ENCODE measurements at places on chromosomes 1 and 21.
A peak's percentile ranks its signal among the peaks of the same experiment; 100 is the strongest.

DNA sequence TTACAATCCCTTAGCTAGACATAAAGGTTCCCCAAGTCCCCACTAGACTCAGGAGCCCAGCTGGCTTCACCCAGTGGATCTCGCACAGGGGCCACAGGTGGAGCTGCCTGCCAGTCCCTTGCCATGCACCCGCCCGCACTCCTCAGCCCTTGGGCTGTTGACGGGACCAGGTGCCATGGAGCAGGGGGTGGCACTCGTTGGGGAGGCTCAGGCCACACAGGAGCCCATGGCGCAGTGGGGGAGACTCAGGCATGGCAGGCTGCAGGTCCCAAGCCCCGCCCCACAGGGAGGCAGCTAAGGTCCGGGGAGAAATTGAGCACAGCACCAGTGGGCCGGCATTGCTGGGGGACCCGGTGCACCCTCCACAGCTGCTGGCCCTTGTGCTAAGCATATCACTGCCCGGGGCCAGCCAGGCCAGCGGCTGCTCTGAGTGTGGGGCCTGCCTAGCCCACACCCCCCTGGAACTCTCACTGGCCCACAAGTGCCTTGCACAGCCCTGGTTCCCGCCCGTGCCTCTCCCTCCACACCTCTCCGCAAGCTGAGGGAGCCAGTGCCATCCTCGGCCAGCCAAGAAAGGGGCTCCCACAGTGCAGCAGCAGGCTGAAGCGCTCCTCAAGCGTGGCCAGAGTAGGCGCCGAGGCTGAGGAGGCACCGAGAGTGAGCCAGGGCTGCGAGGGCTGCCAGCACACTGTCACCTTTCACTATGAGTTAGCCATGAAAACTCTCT lies 117.8 kb downstream of the LIPI start:
- DNase-seq, result no peak

GRCh38 chr21:37224861-37225839 lies 42.0 kb downstream of the VPS26C start:
- no peak for DNase-seq

DNA sequence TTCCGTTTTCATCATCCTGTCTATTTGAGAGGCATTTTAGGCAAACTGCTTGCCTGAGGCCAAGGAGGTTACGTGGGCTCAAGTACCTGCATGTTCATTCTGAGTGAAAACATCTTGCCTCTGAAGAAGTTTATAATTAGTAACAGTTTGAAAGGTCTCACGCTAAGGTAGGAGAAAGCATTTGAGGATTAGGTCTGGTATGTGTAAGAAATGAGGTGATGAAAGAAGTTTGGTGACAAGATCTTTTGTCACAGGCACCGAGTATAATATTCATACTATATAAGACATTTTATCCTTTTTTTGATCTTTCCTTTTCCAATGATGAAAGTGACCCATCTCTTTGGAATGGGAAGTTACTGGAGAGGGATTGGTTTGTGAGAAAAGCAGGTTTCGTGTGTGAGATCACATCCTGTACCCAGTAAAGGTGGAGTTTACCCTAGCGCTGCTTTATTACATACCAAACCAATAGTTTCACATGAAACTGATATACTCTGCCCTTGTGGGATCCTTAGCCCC lies 98.7 kb upstream of the PDC start:
- DNase-seq, result no peak

DNA sequence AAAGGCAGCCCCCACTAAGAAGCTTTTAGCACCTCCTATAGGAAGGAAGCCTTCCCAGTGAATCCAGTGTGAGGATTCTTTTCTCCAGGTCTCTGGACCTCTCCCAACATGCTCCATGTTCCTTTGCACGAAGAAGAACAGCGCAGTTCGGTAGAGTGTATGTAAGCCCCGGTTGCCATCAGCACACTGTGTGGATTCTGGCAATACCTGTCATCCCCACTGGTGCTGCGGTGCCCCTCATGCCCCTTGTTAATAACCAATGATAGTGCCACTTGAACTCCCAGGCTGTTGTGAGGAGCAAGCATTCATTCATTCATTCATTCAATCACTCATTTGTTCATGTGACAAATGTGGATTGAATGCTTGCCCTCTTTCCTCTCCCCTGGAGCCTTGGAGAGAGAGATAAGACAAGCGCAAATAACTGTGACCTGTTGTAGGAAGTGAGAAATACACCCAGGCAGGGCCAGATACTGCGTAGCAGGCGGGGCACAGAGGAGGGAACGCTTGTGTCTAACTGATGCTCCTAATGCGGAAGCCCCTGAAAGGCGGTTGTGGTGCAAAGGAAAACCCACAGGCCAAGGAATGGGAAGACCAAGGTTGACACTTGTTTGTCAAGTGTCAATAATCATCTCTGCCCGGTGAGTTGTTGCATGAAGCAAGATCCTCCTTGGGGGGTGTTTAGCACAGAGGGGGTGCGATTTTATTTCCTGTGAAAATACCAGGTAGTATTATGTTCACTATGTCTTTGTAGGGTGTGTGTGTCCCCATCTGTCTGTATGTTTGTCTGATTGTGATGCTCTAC lies 9.8 kb downstream of the LGR6 start:
- DNase-seq, result no peak

- DNase-seq, result no peak
These were observed 98.7 kb upstream of the RGS1 start for GRCh38 chr1:192476802-192477298.

GRCh38 chr1:59747420-59748024 lies 67.2 kb upstream of the HOOK1 start:
- DNase-seq, result no peak

GRCh38 chr1:231751415-231751814 lies 124.8 kb downstream of the DISC1 start:
- no peak for DNase-seq

DNA sequence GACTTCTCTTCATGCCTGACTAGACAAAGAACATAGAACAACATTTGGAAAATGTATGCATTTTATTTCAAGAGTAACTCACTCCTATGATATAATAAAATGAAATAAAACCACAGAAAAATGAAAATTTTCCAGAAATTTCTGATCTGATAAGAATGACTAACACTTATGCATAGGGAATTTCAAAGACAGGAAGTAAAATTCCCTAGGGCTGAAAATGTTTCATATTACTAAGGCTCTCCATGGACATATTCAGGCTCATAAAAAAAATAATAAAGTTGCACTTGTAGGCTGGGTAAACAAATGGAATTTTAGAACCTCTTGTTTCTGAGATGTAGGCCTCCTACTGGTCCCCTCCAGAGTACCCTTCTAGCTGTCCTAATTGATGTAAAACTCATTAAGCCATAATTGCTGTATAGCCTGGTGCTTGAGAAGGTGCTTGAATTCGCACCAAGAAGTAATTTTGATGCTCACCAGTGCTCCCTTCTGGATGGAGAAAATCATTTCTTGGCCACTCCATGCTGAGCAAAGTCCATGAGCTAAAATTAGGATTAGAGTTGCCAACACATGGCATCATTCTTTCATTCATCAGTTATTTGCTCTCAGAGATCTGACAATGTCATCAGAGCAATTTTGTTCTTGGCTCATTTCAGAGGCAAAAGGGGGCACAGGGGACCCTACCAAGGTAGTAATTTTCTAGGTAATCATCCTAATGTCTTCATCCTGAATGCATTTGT lies 641.0 kb upstream of the CAMK1G start:
- DNase-seq, result peak; percentile 93

DNA sequence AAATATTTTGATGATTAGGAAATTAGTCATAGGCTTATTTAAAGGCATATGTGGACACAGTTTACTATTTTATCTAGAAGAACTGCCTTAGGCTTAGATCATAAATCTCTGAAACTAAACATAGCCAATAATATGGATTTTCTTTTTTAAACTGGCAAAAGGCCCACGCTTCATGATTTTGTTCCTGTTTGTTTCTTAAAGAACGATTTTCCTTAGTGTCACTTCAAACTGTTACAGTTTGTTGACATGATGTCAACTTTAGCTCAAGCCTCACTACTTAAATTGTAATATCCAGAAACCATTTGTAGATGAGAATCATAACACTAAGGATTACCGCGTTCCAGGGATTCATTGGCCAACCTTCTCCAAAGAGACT lies 322.6 kb downstream of the HHIPL2 start:
- no peak for DNase-seq

DNA sequence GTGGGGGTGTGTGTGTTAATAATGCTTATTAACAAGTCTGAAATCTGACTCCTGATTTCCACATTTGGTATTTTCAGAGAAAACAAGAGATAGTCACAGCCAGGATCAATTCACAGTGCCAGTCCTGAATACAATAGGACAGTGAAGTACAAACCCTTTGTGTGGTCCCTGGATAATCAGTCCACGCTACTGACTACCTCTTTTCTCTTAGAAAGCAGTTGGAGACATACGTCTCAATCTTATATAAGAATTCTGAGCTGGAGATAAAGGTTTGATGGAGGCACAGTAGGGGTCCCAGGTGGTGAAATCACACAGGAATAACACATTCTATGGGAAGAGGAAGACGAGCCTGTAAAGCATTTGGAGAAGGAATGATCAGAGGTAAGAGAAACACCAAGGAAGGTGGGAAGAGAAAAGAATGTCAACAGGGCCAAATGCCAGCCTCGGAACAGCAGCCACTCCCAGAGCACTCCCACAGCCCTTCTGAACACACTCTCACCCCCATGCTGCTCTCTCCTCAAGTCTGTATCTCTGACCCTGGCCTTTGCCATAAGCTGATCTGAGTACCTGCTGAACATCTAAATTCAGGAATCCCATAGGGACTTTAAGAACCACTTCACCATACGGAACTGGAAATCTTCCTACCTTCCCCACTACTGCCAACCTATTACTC lies 48.6 kb downstream of the TRAF5 start:
- no peak for DNase-seq

GRCh38 chr1:19315378-19316198 lies 3.5 kb downstream of the SLC66A1 start:
- no peak for DNase-seq
